ENCODE measurements at places on chromosomes 16 and 17. TPM values are rescaled to one million over a fixed set of nuclear protein-coding genes. Genes with fewer than 3 reads are reported as not detected.
A peak's percentile ranks its signal among the peaks of the same experiment; 100 is the strongest.

DNA sequence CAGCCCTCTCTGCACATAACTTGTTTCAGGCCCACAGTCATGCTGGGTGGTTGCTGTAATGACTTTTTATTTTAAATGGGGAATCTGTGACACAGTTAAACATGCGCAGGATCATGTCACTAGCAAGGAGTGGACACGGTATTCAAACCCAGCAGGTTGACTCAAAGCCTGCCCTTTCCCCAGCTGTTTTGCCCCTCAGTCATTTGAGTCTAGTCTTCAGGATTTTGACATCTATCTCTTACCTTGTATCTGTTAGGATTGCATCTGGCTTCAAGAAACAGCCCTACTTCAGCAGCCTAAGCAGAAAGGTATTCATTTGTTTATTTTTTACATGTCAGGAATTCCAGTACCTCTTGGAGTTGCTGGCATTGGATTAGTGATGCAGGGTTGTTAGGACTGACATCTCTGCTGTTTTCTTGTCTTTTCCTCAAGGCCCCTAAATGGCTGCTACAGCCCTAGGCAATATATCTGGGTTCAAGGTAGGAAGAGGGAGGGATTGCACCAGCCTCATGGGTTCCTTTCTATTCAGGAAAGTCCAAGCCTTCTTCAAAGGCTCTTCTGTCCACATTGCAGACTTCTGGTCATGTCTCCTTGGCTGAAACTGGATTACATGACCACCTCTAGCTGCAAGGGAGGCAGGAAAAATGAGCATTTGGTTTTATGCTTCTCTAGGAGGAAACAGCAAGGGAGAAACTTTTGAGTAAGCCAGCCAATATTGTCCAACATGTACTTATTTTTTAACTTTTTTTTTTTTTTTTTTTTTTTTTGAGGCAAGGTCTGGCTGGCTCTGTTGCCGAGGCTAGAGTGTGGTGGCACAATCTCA, 22.8 kb downstream of the ABCC1 start:
- H3K27ac ChIP-seq: peak overlapping the region; percentile 85
- no peak for DNase-seq
- H3K27me3 ChIP-seq: no peaks in the 10 kb centered on the region
- peaks cover 5% of the 10 kb centered on the region for H3K36me3 ChIP-seq
- H3K4me1 ChIP-seq: peaks cover 62% of the 10 kb centered on the region
- H3K4me3 ChIP-seq: no peak overlapping the region

GRCh38 chr16:67456391-67457081, 24.4 kb downstream of the ATP6V0D1 start:
- no peak overlapping the region for H3K4me3 ChIP-seq
- H3K36me3 ChIP-seq: peaks cover 2% of the 10 kb centered on the region
- no peak for DNase-seq
- peaks cover 53% of the 10 kb centered on the region for H3K4me1 ChIP-seq
- H3K27ac ChIP-seq: peak overlapping the region; percentile 70

SMTNL2 gene
- total RNA-seq: not detected

ABCC6 gene
- 1.5 TPM for total RNA-seq

DNA sequence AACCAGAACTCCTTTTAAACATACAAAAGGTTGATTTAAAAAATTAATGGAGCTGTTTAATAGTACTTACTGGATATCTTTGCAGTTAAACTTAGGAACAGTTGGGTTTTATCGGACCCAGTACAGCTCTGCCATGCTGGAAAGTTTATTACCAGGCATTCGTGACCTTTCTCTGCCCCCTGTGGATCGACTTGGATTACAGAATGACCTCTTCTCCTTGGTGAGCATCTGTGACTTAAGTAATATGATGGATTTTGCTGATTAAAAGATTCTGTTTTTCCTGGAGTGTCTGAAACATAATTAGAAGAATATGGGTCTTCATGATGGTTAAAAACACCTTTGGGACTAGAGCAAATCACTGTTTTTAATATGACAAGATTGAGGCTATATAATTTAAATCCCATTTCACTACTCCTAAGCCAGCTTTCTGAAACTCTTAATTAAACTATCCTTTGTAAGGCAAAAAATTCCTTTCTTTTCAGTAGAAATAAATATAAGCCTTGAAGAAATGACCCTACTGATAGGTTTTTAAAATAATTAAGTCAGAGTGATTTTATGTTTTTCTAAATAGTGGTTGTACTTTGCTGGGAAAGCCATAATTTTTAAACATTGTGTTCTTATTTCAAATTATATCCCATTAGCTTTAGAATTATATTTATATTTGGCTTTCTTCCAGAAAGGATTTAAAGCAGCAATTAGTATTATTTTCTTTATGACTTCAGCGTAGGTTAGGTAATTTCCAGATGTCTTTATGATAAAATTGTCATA, 45.7 kb upstream of the KPNB1 start:
- no peak overlapping the region for H3K4me3 ChIP-seq
- peak overlapping the region; percentile 60 for H3K27ac ChIP-seq
- peaks cover 25% of the 10 kb centered on the region for H3K4me1 ChIP-seq

- peaks cover 38% of the 10 kb centered on the region for H3K27me3 ChIP-seq
- peaks cover 11% of the 10 kb centered on the region for H3K4me1 ChIP-seq
- H3K36me3 ChIP-seq: peaks cover 2% of the 10 kb centered on the region
- no peak for DNase-seq
- H3K4me3 ChIP-seq: no peak overlapping the region
Measured at GRCh38 chr17:38653230-38653629, 21.5 kb downstream of the EPOP start.

DNA sequence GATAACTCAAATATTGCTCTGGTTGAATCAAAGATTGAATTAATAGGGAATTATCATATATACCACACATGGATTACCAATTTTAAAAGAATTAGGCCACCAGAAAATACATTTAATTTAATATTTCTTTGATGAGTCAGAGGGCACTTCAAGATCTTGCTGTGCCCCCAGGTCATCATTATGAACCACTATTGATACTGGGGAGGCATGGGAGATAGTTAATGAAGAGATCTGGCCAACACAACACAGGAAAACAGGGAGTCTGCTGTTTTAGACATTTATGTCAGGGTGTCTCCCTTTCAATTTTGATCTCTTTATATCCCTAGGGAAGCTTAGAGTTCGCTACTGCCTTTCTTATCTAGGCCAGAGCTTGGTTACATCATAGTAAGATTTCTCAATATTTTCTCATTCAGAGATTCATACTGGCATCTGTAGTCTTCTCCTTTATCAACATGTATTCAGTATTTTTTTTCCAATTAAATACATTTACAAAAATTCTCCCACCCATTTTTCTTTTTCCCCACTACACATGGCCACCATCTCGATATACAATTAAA, 158.3 kb upstream of the ZFHX3 start:
- no peak overlapping the region for H3K4me3 ChIP-seq
- no peaks in the 10 kb centered on the region for H3K36me3 ChIP-seq
- no peak overlapping the region for H3K27ac ChIP-seq
- H3K4me1 ChIP-seq: peaks cover 21% of the 10 kb centered on the region
- H3K27me3 ChIP-seq: no peaks in the 10 kb centered on the region
- DNase-seq: no peak

- DNase-seq: no peak
- no peaks in the 10 kb centered on the region for H3K36me3 ChIP-seq
- H3K4me1 ChIP-seq: no peaks in the 10 kb centered on the region
- H3K27ac ChIP-seq: no peak overlapping the region
- no peak overlapping the region for H3K4me3 ChIP-seq
Measured at GRCh38 chr16:66370786-66371684, 4.5 kb downstream of the CDH5 start.

GRCh38 chr16:29996766-29997250, 767 bp downstream of the INO80E start:
- H3K4me3 ChIP-seq: peak overlapping the region; percentile 96
- DNase-seq: no peak
- no peaks in the 10 kb centered on the region for H3K27me3 ChIP-seq
- peaks cover 8% of the 10 kb centered on the region for H3K36me3 ChIP-seq

GRCh38 chr17:16068323-16068722, 68.7 kb downstream of the TTC19 start:
- no peak overlapping the region for H3K27ac ChIP-seq
- H3K27me3 ChIP-seq: no peaks in the 10 kb centered on the region
- peaks cover 38% of the 10 kb centered on the region for H3K36me3 ChIP-seq
- H3K4me1 ChIP-seq: no peaks in the 10 kb centered on the region
- no peak for DNase-seq

DNA sequence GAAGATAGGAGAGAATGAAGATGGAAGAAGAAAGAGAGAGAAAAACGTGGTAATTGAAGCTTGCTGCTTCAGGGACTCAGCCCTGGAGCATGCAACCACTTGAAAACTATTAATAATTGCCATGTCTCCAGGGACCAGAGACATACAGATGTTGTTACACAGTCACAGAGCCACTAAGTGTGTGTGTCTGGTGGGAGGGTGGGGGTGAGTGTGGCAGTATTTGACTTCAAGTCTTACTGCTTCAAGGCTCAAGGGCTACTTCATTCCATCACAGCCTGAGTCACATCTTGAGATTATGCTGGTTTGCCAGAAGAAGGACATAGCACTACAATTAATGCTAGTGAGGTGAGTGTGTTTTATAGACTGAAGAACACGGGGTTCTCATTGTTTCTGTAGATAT, 202.2 kb downstream of the CDH8 start:
- H3K4me1 ChIP-seq: peaks cover 5% of the 10 kb centered on the region
- peaks cover 16% of the 10 kb centered on the region for H3K27me3 ChIP-seq
- H3K4me3 ChIP-seq: no peak overlapping the region
- H3K27ac ChIP-seq: no peak overlapping the region
- no peaks in the 10 kb centered on the region for H3K36me3 ChIP-seq

GRCh38 chr16:86087896-86088230, 188.9 kb downstream of the IRF8 start:
- H3K27me3 ChIP-seq: peaks cover 39% of the 10 kb centered on the region
- H3K4me1 ChIP-seq: no peaks in the 10 kb centered on the region
- no peak overlapping the region for H3K4me3 ChIP-seq
- no peaks in the 10 kb centered on the region for H3K36me3 ChIP-seq

Data from chondrocyte (in vitro differentiated cells).